Effector CD8-positive, alpha-beta T cell (primary cell): ENCODE measurements at places on chromosomes 1 and 21.

DNA sequence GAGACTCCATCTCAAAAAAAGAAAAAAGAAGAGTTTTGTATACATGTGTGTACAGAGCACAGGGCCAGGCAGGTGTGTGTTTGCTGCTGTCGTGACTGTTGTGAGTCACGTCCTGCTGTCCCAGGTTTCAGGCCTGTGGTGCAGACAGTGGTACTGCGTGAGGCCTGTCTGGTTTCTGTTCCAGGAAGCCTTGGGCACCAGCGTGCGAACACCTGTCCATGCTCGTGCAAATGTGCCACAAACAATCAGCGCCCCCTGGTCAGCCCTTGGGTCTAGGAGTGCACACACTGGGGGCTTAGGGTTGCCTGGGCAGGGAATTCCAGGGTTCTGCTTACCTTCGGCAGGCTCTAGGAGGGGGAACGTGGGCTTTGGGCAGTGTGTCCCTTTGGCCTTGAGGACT, 16.9 kb downstream of the GPR157 start:
- no peak for DNase-seq

DNA sequence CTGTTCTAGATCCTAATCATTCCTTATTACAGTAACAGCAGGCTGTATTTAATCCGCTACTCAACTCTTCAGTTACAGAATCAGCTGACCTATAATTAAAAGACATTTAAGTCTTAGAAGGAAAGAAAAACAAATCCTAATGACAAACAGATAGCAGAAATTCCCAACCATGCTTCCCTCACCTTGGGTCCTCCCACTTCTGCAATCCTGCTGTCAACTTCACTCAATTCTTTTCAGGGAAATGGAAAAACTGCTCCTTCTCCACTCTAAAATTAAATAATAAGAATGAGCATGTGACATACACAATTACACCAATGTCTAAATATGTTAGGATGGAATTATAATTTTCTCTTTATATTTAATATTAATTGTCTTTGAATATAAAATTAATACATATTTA, 182.6 kb upstream of the LYPLAL1 start:
- no peak for DNase-seq

DNA sequence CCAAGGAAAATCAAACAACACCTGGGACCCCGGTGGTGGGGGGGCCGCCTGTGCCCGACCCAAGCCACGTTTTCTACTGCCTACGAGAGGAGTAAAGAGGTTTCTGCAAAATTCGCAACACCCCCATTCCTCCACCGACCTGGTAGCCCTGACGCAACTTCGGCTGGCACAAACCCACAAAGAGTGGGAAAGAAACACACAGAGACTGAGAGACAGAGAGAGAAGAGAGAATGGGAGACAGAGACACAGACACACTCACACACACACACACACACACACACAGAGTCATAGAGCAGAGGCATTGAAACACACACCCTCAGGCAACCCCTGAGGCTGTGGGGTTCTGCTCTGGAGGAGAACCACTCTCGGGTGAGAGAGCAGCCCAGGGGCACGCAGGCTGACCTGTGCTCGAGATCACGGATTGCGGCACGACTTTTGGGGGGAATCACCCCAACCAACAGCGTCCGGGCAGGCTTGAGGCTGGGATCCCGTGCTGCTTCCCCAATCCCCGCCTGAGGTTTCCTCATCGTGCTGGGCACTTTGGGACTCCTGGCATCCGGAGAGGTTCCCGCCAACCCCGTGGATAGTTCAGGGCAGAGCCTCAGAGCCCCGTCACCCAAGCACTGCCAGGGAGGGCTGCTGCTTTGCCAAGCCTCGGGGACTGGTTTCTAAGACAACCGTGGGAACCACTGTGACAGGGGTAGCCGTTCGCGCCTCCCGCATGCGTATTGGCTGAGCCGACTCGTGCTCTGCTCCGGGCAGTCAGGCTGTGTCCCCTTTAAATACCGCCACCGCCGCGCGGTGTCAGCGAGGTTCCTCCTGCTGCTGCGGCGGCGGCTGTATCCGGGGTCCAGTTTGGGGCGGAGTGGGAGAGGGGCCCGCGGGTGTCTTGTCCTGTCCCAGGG, 682.4 kb upstream of the TPTE start:
- no peak for DNase-seq

- DNase-seq = no peak
These were observed 2.2 kb downstream of the PHC2 start for GRCh38 chr1:33428661-33429060.

DNA sequence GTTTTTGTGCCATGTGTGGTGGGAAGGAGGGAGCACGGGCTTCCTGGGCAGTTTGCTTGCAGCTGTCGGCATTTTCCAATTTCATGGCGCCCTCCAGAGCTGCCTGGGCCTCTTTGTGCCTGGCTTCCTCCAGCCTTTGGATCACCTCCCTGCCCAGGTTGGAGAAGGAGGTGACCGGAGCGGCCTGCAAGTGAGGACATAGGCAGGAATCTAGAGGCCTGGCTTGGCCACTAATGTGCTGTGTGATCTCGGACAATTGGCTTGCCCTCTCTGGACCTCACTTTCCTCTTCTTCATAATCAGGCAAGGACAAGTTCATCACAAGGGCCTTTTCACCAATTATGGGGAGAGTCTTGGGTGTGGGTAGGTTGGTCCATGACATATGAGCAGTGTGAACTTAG, 245.1 kb downstream of the MATN1 start:
- no peak for DNase-seq

GRCh38 chr1:230068621-230068873, 1.5 kb downstream of the GALNT2 start:
- DNase-seq = no peak

DNA sequence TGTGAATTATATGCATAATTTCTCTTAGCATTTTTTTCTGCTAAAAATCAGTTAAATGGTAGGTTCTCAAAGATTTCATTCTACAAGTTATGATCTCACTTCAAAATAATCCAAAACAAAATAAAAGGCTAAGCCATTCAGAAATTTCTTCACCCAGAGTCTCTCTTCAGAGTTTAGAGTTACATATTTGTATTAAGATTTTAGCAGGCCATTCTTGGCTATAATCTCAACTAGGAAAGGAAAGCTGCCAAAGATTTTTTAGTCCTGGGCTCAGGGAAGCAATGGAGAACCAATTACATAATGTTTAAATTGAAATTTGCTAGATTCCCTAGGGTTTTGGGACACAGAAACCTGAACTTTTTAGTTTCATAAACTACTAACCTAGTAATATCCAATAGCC, 245.0 kb downstream of the USH2A start:
- no peak for DNase-seq
